ENCODE measurements at places on chromosomes 2 and 18.

- no peak for DNase-seq
These were observed 50.6 kb downstream of the UNC50 start for GRCh38 chr2:98658816-98659490.

GRCh38 chr2:196913691-196914090 is 12.8 kb downstream of the PGAP1 start:
- DNase-seq = no peak

GRCh38 chr2:168934826-168935225 is 33.7 kb downstream of the G6PC2 start:
- no peak for DNase-seq

GRCh38 chr2:143290221-143290620 is 161.0 kb downstream of the ARHGAP15 start:
- no peak for DNase-seq

GRCh38 chr2:31853521-31853920 is 157.3 kb downstream of the MEMO1 start:
- no peak for DNase-seq

DNA sequence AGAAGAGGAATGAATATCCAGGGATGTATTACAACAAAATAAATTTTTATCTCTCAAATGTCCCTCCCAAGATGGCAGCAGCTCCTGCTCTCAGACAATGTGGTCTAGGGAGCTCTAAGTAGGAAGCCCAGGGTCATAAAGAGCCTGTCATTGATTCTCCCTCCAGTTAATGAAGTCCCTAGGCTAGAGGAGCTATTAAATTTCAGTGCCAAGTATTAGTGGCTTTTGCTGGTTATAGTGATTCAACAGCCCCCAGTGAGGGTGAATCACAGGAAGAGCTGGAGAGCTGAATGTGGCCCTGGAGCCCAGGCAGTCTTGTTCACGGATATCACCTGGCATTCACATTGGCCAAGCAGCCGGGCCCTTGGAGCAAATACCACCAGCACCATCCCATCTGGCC is 109.8 kb upstream of the YPEL5 start:
- no peak for DNase-seq

GRCh38 chr2:72011791-72012190 is 135.9 kb downstream of the CYP26B1 start:
- no peak for DNase-seq

GRCh38 chr18:12750076-12750714 is 47.4 kb downstream of the PSMG2 start:
- no peak for DNase-seq

DNA sequence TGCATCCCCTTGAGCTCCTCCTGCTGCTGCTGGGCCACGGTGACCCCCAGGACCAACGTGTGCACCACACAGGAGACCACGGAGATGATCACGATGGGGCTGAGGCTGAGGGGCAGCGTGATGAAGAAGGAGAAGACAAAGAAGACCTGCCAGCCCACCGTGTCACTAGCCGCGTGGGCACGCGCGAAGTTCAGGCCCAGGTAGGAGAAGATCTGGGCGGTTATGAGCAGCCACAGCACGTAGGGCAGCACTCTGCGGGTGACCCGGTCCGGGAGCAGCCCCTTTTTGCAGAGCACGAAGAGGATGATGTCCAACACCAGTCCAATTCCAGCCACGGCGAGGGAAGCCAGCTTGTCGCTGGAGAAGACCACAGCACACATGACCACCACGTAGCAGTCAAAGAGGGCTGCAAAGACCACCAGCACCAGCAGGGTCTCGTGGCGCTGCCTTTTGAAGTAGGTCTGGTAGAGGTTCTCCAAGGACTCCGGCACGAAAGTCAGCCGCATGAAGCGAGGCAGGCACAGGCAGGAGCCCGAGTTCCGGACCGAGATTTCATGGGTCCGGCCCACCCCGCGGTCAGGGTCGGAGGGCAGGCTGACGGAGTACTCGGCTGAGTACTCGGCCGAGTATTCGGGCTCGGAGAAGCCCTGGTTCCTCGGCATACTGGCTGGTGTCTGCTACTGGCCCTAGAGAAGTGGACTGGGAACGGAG is 1.6 kb downstream of the ADCY3 start:
- no peak for DNase-seq

DNA sequence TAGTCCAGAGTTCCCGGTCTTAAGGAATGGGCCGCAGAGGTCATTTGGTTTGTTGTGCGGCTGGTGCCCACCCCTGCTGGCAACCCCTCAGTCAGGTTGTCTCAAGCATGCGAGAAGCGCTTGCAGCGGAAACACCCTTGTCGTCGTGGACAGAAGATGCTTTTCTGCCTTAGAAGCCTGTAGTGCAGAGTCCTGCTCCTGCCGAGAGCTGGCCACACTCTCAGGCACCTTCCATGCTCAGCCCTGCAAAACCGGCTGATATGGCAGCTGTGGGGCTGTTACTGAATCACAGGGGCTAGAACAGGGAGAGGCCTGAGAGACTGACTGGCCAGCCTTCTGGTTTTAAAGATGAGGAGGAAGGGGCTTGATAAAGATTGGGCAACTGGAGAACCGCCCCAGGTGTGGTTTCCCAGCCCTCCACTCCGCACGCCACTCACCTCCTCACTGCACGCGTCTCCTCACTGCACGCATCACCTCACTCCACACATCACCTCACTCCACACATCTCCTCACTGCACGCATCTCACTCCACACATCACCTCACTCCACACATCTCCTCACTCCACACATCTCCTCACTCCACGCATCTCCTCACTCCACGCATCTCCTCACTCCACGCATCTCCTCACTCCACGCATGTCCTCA is 103.6 kb downstream of the USP40 start:
- no peak for DNase-seq

DNA sequence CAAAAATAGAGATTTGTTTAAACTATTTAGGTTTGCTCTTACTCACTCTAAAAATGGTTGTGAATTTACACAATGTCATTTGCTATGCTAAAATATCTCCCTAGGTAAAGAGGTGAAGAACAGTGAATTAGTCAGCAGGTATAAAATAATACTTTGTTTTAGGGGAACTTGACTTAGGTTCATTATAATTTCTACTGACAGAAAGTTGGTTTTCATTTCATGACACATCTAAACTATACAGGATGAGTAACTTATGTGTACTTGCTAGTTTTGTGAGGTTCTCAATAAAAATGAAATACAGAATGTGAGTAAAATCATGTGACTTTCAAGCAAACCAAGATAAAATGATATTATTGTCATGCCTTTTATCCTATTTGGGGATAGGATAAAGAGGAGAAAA is 66.0 kb downstream of the DIS3L2 start:
- DNase-seq = no peak

- DNase-seq = no peak
These were observed 312.4 kb downstream of the MTX2 start for GRCh38 chr2:176581557-176582165.

GRCh38 chr2:16320716-16321115 is 344.9 kb downstream of the CYRIA start:
- no peak for DNase-seq

- no peak for DNase-seq
These were observed 32.6 kb downstream of the MARCHF4 start for GRCh38 chr2:216339456-216340279.

DNA sequence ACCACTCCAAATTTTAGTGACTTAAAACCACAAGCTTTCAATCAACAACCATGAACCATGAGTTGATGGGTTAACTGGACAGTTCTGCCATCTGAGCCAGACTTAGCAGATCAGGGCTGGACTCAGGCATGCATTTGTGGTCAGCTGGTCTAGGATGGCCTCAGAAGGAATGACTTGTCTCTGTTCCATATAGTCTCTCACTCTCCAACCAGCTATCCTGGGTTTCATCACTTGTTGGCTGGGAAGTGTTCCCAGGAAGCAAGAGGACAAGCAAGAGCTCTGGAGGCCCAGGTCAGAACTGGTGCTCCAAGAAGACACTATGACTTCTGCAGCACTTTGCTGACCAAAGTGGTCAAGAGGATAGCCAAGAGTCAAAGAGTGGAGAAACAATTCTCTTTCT is 17.5 kb upstream of the MAP3K20 start:
- no peak for DNase-seq

DNA sequence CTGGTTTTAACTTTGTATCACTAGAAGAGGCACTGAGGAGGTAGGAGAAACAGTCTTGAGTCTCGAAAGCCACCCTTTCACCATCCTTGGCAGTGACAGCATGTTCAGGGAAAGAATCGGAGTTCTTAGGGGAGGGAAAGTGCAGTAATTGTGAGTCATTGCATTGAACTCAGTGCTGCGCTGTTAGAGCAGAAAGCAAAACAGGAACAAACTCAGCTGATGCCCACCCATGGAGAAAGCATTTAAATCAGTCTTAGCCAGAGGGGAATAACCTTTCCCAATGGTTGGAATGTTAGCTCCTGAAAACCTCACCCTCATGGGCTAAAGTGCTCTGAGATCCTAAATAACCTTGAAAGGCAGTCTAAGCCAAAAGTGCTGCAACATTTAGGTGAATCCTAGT is 845.6 kb upstream of the CNTNAP5 start:
- DNase-seq = no peak

- DNase-seq = no peak
These were observed 571.9 kb upstream of the CRIM1 start for GRCh38 chr2:35783723-35784122.

DNA sequence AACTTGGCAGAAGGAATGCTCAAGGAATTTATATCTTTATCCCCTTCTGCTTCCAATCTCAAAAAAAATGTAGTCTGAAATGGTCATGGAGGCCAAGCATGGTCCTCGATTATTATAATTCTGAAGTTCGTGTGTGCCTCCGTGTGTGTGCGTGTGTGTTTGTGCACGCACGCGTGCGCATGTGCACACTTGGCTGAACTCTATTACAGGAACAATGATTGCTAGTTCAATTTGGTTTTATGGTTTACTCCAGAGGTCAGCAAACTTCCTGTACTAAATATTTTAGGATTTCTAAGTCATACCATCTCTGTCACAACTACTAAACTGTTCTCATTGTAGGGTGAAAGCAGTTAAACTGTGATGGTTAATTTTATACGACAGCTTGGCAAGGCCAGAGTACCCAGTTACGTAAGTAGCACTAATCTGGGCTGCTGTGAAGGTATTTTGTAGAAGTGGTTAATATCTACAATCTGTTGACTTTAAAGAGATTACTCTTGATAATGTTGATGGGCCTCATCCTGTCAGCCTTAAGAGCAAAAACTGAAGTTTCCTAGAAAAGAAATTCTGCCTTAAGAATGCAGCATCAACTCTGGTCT is 5.8 kb upstream of the MARCHF7 start:
- no peak for DNase-seq

DNA sequence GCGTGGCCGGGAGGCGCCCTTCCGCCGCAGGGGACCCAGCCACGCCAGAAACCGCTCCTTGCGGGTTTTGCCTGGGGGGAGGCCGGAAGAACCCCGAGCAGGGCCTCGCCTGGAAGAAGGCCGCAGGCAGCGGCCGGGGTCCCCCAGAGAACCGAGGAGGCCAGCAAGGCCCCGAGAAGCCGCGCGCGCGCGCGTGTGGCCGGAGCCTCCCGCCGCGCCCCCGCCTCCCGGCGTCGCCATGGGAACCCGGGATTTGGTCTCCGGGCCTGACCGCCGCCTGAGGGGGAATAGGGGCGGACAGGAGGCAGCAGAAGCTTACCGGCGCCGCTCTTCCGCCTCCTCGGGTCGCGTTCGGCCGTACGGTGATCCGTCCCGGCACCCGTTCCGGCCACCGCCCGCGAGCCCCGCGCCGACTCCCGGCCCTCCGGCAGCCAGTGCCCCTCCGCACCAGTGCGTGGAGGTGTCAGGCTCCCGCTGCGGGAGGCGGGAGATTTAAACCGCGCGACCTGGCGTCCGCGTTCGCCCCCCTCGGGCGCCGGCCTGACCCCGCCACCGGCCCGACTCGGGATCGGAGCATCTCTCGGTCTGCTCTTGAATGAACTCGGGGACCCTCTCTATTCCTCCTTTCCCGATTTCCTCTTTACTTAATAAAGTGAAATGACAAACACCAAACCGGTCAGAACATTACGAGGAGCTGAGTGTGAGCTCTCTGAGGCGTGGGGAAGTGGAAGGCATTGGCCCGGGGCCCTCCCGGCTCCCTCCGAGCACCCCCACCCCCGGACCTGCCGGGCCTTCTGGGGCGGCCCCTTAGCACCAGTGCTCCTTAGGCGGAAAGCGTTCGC is at the start of gene ICA1L:
Gene ICA1L (minus strand): TSS at position 467 of the 842 bp plus-strand sequence. CDS start 42,757 bp downstream, outside the sequence.
- no peak for DNase-seq

- no peak for DNase-seq
These were observed 341.2 kb downstream of the ALK start for GRCh38 chr2:29580223-29580622.
